C1 segment of cervical spinal cord (tissue), 14 donors: ENCODE measurements at places on chromosomes 7 and 10.

- no peak for DNase-seq
Measured at GRCh38 chr10:3094609-3095036, 27.3 kb downstream of the PFKP start.

DNA sequence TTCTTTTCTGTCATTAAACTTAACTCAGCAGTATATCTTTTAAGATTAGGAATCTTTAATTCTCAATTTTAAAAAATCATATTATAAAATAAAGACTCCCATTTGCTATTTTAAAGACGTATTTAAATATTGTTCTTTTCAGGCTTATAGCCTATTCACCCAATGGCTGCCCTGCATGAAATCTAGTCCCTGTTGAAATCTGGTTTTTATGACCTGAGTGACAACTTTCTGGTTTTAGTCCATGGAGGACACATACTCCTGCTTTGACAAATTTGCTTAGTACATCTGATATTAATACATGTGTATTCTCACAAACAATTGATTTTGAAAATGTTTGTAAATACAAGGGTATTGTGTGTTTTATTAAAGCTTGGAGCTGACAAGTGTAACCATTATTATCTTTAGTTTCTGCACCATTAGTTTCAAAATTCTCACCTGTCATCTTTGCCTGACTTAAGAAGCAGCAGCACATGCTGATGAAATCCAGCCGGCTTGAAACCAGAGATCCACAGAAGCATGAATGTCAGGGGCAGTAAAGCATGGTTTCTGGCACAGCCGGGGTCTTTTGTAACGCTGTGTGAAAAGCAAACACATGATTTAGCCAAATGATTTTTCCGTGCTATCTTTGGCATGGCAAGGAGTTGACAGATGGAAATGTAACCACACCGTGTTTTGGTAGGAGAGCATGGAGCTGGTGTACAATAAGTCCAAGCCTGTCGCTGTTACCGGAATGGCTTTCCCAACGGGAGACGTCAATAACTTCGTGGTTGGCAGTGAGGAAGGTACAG is 262.8 kb downstream of the DYNC1I1 start:
- DNase-seq: no peak

DNA sequence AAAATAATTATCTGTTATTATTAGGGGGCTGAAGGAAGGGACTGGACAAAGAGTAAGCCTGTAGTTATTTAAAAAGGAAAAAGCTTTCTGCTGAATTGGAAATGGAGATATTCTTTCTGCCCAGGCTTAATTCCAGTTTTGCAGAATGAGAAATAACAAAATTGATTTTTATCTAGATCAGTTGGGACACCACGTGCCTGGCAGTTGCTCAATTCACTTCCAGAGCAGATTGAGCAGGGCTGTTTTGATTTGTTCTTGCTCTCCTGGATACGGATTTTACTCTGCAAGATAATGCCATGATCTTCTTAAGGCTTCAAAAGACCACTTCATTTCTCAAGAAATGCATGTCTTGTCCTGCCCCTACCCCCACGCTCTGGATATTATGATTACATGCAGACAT is 524.3 kb downstream of the TCERG1L start:
- no peak for DNase-seq

GRCh38 chr7:22202141-22202540 is 154.8 kb downstream of the RAPGEF5 start:
- DNase-seq: no peak

GRCh38 chr10:6786579-6787031 is 206.5 kb upstream of the PRKCQ start:
- peak; percentile 3 for DNase-seq

DNA sequence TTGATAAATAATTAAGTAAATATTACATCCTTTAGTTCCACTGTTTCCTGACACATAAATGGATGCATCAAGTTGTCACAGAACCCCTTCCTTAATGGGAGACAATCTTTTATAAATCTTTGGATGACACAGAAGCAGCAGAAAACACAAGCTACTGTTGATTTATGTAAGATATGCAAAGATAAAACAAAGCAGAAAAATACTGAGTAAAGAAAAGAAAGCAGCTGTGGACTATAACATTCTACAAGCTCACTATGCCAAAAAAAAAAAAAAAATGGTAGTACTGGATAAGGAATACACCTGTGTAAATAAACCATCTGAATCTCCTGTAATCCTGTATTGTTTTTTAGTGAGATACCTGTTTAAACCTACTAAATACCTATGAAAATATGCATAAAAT is 92.0 kb upstream of the FAM180A start:
- no peak for DNase-seq

DNA sequence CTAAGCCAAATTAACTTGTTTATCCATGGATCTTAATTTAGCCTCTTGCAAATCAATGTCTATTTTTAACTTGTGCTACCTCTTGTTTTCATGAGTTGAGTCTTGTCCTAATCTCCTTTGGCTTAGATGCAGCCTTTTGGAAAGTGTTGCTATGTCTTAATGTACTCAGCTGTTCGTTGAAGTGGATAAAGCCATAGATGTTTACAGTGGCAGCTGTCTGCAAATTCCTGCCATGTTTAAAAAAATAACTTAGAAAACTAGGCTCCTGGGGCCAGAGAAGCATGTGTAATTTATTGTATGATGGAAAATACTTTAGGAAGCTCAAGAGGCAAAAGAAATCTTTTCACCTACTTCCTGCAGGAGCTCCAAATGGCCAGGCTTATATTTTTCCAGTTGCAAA is 253.1 kb upstream of the RHOBTB1 start:
- DNase-seq: no peak

DNA sequence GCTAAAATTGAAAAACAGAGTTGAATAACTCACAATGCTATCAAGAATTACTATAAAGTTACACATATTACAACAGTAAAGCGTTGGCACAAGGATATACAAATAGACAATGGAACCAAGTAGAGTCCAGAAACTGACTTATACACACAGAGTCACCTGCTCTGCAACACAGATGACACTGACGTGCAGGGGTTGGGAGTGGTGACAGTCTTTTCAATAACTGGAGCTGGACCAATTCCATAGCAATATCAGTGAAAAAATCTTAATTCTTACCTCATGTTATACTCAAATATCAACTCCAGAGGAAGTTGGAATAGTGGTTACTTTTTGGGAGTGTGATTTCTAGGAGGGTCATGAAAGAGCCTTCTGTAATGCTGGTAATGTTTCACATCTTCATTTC is 62.5 kb upstream of the NPY start:
- DNase-seq: no peak

GRCh38 chr10:22637491-22637890 is 76.9 kb downstream of the PIP4K2A start:
- no peak for DNase-seq

GRCh38 chr7:76395965-76396726 is 13.4 kb downstream of the SSC4D start:
- no peak for DNase-seq
